ENCODE measurements at places on chromosomes 12 and 14.

- DNase-seq: no peak
Measured at GRCh38 chr12:13156277-13156676, 40.2 kb upstream of the EMP1 start.

GRCh38 chr14:64476438-64476837, 11.1 kb downstream of the AKAP5 start:
- DNase-seq: no peak

DNA sequence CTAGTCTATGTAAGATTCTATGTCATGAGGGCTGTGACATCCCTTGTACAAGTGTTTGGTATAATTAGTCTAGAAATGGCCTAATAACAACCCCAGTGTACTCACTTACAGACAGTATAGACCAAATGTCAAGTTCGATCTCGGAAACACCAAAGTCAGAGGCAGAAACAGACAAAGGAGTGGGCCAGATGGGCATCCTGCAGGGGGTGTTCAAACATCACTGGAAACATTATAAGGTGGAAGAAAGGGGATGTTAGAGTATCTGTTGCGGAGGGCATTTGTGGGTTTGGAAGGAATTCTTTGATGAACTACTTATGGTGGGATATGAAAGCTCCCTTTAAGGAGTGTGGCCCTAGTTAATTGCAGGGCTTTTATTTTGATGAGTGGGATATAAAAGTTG, 134.6 kb downstream of the ESR2 start:
- DNase-seq: no peak

DNA sequence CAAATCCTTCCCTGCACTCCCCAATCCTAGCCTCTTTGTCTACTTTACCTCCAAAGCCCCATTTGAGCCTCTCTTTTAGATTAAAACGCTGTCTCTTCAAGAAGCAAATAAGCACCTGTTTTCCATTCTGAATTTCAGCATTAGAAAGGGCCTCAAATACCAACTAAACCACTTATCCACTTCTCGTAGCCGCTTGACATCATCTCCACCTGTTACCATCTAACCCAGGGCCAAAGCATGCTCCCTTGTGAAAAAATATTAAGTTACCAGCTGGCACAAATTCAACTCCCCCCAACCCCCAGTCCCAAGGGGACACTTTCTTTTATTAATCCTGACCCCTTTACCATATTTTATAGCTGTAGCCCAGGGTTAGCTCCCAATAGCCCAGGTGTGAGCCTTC, 43.1 kb downstream of the GPHB5 start:
- DNase-seq: no peak

- no peak for DNase-seq
Measured at GRCh38 chr12:62934239-62934798, 631 bp downstream of the PPM1H start.

- DNase-seq: no peak
Measured at GRCh38 chr14:76581592-76581991, 179.7 kb upstream of the VASH1 start.

- DNase-seq: no peak
Measured at GRCh38 chr12:51222461-51222860, 4.6 kb upstream of the POU6F1 start.

DNA sequence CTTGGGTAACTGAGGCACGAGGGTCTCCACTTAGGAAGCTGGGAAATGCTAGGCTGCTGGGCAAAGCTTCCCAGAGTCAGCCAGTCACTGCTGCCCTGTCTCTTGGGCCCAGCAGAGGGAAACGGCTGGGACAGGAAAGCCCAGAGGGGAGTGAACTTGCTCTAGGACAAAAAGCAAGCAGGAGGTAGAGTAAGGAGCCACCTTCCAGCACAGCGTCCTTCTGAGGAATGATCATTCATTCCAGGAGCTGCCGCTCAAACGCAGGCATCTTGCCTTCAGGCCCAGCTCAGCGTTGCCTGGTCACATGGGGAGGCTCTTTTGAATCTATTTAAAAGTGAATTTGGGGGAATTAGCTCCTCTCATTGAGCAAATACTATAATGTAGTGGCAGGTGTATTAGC, 118.6 kb downstream of the CRACR2A start:
- no peak for DNase-seq

- DNase-seq: no peak
Measured at GRCh38 chr14:59069163-59069854, 119.2 kb upstream of the DAAM1 start.

DNA sequence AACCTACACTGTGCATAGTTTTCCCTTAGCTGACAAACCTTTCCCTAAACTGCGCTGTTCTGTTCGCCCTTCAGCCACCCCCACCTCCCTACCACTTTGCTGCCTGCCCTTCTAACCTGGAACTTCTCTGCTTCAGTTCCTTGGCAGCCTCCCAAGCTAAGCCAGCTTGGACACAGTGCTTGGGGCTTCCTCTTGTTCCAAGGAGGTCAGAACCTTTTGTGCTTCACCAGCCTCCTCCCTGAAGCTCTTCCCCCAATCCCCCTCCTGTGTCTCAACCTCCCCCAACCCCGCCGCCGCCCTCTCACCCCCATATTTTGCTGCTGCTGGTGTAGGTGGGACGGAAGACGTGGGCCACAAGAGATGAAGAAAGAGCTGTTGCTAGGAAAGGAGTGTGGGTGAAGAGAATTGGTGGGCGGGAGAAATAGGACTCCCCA, 8.1 kb upstream of the RIC8B start:
- DNase-seq: no peak

DNA sequence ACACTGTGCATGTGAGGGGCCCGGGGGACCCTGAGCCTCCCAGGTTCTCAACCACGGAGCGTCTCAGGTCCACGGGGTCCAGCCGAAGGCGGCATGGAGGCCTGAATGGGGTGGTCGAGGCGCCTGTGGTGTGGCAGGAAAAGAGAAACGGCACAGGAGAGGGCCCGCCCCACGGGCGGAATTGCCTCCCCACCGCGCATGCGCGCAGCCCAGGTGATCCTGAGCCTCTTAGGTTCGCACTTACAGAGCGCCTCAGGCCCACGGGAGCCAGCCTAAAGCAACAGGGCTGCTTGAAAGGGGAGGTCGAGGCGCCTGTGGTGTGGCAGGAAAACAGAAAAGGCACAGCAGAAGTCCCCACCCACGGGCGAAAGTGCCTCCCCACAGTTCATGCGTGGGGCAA, 311.0 kb downstream of the ALG10 start:
- no peak for DNase-seq

- no peak for DNase-seq
Measured at GRCh38 chr12:80849337-80849736, 88.4 kb downstream of the LIN7A start.

DNA sequence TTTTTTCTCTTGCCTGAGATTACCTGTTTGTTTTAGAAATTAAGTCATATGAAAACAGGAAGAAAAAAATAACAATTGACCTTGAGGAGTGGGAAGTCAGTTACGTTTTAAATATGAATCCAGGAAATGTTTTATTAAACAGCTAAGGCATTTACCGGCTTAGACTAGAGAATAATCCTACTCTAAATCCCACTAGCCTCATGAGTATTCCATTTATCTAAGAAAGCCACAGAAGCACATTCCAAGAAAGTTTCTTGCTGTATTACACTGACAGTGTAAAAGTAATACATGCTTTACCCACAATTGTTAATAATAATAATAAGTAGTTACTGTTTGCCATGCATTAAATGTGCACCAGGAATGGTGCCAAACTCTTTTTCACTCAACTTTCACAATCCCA, 90.9 kb downstream of the BMP4 start:
- DNase-seq: no peak

DNA sequence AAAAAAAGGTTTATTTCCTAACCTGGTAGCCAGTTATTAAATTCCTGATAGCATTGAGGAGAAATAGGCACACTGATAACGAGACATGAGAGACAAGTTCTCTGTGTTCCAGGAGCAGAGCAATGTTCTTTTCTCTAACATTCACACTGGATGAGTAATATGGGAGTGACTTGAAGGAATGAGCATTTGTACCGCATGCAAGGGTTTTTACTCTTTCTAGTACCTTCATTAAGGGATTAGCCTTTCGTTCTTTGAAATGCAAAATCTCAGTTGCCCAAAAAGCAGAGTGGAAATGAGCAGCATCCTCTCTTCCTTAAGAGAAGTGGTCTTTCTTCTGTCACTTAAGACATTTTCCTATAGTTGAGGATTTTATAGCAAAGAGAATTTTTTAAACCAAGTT, 54.7 kb downstream of the FGD4 start:
- DNase-seq: no peak

DNA sequence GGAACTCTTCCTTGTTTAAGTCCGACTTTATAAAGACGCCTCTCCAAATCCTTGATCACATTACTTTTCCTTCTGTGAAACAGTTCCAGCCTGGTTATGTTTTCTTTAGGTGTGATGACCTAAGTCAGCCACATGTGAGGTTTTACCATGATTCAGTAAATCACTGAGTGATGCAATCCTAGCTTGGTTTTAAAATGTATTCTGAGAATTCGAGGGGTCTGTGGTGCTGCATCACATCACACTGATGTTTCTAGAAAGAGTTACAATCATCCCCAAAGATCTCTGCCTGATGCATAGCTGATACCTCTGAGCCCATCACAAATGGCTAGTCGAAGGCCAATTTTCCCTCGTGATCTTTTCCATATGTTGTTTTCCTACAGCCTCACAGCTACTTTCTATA, 152.7 kb downstream of the ANO2 start:
- no peak for DNase-seq

GRCh38 chr12:105352052-105352451, 21.6 kb downstream of the C12orf75 start:
- DNase-seq: no peak

GRCh38 chr14:90619911-90620310, 196.3 kb downstream of the TTC7B start:
- DNase-seq: no peak

GRCh38 chr12:88723219-88723618, 142.9 kb upstream of the KITLG start:
- no peak for DNase-seq

GRCh38 chr12:76109879-76110278, 25.4 kb upstream of the NAP1L1 start:
- no peak for DNase-seq

DNA sequence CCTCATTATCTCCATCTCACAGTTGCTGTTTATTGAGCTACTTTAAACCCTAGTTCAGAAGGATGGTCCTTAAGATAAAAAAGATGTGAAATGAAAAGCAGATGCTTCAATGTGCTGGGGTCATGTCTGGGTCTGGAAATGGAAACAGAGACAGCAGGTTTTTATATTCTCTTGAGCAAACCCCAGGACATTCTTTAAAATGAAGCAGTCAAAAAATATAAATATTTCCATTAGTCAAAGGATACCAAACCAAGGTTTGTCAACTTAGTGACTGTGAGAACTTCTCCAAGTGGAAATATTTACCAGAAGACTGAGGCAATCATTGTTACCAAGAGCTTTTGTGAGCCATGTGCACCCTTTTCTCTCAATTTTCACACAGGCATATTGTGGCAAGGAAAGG, 102.5 kb upstream of the DIO2 start:
- DNase-seq: no peak

DNA sequence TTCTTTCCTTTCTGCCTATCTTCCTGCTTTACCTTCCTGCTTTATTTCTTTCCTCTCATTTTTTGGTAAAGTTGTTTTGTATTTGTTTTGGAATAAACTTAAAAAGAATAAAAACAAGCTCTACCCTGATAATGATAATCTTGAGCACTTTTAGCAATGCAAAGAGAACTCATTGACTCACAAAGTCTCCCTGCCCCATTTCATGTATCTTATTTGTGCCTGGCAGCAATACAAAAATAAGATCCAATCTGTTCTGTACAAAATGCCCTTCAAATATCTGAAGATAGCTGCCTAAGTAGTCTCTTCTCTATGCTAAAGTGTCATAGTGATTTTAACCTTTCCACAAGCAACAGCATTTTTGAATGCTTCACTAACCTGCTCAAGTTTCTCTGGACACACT, 31.1 kb upstream of the ETNK1 start:
- no peak for DNase-seq

- no peak for DNase-seq
Measured at GRCh38 chr14:24102357-24103048, 8.4 kb downstream of the PCK2 start.

DNA sequence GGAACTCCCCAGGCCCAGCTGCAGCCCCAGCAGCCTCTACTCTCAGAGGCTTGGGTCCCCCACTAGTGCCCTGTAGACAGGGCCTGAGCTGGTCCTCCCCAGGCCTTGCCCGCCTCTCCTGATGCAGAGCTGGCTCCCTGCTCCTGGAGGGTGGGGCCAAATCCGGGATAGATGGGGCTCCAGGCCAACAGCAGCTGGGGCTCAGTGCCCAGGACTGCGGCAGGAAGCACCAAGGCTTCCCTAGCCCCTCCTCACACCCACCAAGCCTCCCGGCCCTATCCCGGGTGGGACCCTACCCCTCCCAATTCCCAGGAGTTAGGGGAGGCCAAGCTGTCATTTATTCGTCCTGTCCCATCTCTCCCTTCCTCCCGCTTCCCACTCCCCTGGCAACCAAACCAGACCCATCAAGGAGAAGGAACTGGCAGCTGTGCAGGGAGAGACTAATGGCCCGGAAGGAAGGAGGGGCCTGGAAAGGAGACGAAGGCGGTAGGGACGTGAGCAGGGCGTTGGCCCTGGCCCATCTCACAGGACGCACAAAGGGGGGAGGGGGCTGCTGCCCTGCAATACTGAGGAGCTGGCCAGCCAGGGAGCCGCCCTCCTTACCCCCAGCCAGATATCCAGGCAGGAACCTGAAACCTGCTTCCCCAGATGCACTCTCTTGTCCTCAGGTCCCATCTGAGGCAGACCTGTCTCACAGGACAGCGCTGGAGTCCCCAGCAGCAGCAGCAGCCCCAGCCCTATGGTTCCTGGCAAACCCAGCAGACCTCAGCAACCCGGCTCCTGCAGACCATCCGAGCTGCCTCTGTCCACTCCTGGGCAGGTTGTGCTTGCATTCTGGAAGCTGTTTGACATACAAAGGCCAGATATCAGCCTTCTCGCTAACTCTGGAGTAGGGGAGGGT, 1.6 kb upstream of the PRPH start:
- no peak for DNase-seq

- DNase-seq: no peak
Measured at GRCh38 chr14:81427348-81428058, 27.4 kb upstream of the STON2 start.

DNA sequence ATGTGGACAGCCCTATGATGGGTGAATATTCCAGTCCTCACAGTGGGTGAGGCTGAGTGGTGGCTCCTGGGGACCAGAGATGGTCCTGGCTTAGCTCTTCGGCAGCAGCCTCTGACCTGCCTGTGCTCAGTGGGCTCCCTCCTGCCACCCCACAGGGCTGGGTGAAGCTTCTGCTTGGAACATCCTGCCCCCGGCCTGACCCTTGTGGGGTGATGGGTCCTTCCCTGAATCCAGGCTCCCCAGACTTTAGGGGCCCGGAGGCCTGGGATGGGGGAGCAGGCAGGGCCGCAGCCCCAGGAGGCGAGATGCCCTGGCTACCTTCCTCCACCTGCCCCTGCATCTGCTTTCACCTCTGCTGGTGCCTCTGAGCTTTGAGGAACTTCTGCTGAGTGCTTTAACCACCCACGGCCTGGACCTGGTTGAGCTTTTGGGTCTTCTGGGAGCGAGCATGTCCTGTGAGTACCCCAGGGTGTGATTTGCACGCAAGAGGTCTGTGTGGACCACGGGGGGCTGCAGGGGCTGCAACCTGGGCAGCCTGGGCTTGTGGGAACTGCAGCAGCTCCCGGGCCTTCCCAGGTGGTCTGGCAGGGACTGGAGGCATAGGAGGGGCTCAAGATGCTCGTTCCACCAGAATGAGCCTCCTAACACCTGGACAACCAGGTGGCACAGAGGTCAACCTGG, 159.5 kb downstream of the KIF26A start:
- DNase-seq: no peak
